ENCODE measurements at places on chromosomes 5 and 9.

DNA sequence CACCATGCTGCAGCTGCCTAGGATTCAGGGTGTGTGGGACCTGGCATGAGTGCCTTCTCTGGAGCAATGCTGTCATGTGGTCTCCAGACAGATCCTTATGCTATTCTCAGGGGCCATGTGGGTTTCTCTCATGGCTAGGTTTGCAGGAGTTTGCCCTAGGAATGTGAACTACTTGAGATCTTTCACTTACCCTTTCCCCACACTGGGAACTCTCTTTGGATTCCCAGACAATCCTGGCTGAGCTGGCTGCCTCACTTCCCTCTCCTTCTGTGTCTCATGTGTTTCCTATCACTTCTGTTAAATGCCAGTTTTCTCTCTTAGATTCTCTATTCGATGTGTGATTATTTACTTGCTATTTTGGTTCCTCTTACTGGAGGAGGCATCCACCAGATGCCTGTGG is 270.2 kb upstream of the RASA1 start:
- DNase-seq, result no peak

DNA sequence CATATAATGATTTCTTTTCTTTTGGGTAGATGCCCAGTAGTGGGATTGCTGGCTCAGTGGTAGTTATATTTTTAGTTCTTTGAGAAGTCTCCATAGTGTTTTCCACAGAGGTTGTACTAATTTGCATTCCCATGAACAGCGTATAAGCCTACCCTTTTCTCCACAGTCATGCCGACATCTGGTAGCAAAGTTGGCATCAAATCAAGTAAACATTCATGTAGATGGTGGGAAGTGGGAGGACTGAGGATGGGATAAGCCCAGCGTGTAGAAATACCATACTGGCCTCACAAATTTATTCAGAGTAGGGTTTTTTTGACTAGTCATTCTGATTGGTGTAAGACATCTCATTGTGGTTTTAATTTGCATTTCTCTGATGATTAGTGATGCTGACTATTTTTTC is 115.4 kb downstream of the EGFLAM start:
- no peak for DNase-seq

DNA sequence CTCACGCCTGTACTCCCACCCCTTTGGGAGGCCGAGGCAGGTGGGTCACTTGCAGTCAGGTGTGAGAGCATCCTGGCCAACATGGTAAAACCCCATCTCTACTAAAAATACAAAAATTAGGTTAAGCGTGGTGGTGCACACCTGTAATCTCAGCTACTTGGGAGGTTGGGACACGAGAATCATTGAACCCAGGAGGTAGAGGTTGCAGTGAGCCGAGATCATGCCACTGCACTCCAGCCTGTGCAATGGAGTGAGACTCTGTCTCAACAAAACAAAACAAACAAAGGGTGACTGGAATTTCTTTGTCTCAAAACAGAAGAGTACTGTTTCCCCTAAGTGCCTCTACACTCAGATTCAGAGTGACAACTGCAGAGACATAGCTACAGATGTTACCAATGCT is 116.1 kb downstream of the AP3B1 start:
- no peak for DNase-seq

DNA sequence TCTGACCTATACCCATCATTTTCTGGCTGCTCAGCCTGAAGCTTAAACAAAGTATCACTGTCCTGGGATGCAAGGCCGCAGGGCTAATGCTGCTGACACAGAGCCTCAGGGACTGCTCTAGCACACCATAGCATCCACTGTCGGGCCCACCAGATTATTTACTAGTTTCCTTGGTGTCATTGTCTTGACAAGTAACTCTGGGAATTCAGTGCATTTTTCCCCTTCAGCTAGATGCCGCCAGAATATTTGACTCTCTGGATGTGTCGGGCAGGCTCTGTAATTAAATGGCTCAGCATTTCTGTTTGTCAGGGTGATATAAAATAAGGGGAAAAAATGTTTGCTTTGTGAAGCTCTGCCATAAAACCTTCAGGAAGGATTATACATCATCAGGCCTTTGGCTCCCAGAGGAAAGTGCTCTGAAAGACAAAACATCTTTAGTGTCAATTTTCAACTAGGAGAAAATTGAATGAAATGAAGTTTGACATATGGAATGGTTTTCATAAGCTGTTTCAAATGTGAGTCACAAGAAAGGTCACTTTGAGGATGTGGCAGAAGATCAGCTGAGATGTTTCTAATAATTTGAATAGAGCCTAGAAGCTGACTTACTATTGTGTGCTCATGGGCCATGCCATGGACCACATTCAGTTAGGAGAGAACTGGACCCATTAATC is 350.1 kb downstream of the TMEM232 start:
- no peak for DNase-seq

GRCh38 chr9:113993838-113994540 is 84.1 kb downstream of the AMBP start:
- DNase-seq, result no peak

DNA sequence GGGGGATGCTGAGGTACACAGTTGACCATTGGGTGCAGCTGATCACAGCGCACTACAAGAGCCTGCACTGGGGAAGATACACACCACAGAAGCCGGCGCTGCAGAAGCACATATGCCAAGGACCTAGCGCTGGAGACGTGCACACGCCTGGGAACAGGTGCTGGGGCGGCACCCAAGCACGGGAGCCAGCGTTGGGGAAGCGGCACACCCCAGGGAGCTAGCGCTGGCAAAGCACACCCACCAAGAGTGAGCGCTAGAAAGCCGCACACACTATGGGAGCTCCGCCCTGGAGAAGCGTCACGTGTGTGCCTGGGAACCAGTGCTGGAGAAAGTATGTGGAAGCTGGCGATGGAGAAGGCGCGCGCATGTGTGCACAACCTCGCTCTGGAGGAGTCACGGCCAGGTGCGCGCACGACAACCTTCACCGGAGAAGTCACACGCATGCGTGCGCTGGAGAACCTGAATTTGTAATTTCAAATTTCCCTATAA is 4.5 kb downstream of the FANCC start:
- no peak for DNase-seq

DNA sequence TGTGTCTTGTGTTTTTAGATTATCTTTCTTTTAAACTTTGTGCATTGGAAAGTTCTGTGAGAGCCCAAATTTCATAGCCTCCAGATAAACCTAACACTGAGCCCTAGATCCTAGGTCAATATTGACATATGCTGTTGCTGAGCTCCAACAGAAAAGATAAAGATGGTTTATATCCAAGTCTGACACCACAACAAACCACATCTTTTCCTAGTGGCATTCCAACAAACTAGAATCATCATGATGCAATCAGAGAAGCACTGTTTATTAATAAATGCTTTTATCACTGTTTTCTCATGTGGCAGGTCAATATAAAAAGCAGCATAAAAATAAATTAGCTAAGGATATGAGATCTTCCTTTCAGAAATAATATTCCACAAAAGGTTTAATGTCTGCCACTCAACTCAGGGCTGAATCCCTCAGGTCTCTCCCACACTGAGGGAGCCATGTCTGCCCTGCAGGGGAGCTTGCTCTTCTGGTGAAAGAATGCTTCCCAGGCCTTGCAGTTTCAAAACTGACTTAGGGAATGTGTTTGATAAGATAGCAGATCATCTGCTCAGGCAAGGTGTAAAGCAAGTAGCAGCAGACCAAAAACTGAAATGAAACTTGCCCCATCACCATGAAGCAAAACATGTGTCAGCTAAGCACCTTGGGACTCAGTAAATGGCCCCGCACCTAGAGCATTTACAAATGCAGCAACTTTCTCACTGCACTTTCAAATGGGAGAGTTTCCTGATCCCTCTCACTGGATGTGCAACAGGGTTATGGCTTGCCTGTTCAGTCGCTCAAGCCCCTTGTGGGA is 493.0 kb downstream of the AGTPBP1 start:
- no peak for DNase-seq
